HTR-8/SVneo (cell line): ENCODE measurements at places on chromosomes 2 and 18.

DNA sequence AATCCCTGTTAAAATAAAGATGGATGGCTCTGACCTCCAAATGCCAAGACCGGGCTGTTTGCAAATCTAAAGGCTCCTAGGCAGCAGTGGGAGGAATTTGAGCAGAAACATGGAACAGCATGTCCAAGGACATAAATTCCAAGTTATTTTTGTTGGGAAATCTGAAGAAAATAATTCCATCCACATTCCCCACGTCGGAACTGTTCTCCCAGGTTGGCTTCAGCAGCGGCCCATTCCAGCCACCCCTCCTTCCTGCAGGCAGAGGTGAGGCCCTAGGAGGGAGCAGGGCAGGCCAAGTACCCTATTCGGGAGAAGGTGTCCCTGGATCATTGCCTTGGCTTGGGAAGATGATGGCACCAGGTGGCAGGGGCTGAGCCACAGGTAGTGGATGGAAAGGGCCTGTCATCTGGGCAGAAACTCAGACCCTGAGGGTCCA, 117.1 kb downstream of the CAPN13 start:
- no peak for DNase-seq

GRCh38 chr2:1619556-1619955, 124.8 kb downstream of the PXDN start:
- DNase-seq = no peak

- DNase-seq = no peak
Measured at GRCh38 chr2:3487432-3487831, 31.9 kb downstream of the ADI1 start.

DNA sequence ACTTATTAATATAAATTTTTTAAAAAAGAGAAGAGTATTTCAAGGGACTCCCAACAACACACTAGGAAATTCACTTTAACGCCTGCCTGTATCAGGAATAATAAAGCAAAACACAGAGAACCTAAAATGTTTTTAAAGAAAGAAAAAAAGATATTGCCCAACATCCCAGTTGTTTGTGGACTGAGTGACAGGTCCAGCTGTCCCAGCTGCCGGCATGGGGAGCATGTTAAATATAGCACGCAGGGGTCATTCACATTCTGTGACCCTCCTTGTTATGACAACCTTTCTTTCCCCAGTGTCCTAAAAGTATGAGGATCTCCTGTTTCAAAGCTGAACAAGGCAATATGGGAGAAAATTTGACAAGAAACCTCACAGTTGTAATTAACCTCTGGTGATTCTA, 4.4 kb downstream of the KLHL41 start:
- no peak for DNase-seq

DNA sequence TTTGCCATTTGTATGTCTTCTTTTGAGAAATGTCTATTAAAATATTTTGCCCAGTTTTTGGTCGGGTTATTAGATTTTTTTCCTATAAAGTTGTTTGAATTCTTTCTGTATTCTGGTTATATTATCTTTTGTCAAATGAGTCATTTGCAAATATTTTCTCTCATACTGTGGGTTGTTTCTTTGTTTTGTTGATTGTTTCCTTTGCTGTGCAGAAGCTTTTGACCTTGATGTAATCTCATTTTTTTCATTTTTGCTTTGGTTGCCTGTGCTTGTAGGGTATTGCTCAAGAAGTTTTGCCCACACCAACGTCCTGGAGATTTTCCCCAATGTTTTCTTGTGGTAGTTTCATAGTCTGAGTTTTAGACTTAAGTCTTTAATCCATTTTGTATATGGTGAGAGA, 245.7 kb downstream of the ADCYAP1 start:
- no peak for DNase-seq

GRCh38 chr18:37662546-37663339, 97.1 kb upstream of the CELF4 start:
- no peak for DNase-seq

- DNase-seq = no peak
Measured at GRCh38 chr18:55121397-55122170, 162.3 kb upstream of the CCDC68 start.

- DNase-seq = no peak
Measured at GRCh38 chr2:173087214-173087581, 11.6 kb downstream of the MAP3K20 start.

GRCh38 chr18:11981192-11981542, at the start of gene IMPA2:
TSS of gene IMPA2 (plus strand) at chr18:11981507. CDS start at chr18:11981670, 163 bp downstream.
- DNase-seq = no peak

- DNase-seq = no peak
Measured at GRCh38 chr2:216114382-216114713, 5.2 kb downstream of the XRCC5 start.
